ENCODE measurements at places on chromosomes 4 and X.

DNA sequence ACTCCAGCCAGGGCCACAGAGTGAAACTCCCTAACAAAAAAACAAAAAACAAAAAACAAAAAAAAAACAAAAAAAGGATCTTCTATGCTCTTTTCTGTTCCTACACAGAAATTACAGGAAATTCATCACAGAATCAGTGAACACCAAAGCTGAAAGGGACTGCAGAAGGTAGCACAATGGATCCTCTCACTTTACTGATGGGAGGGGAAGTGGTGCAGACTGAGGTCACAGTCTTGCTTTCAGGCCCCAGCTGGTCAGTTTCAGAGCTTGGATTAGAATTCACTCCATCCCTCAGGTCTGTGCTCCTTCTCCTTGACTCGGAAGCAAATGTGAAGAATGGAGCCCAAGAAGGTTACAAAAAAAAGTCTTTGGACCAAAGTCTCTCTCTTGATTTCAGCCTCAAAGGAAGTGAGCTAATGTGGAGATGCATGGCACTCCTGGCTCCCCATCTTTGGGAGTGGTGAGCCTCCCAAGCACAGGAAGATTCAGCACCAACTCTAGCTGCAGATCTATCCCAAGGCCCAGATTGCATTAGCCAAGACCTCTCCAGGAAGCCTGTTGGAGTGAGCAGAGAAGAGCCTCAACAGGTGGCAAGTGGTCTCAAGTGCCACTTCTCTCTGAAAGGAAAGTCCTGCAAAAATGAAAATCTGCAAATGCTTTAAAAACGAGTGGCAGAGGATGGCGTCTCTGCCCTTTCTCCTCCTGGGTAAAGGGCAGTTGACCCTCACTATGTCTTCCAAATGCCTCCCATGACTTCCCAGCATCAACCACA is 176.0 kb downstream of the MAML3 start:
- no peak for DNase-seq

DNA sequence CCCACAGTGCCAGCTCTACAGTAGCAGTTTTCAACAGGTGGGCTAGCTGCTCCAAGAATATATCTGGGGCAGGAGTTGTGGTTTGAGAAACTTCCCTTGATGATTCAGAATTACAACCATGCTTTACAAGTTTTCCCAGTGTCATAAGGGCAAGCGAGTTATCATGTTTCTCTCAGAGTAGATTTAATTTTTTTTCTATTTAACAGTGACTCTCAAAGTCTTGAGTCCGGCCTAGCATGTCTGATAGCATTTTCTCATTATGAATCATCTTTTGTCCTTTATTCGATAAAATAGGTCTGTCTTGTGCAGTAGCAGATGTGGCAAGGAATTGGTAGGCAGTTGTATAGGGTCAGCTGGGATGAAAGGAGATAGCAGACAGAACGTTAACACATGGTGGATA is 62.2 kb upstream of the SPANXD start:
- no peak for DNase-seq

- DNase-seq = no peak
Measured at GRCh38 chr4:126530996-126531585, 1101.7 kb upstream of the INTU start.

GRCh38 chr4:75777589-75777988 is 53.2 kb downstream of the USO1 start:
- no peak for DNase-seq

- no peak for DNase-seq
Measured at GRCh38 chr4:2074588-2074987, 15.5 kb downstream of the NAT8L start.

DNA sequence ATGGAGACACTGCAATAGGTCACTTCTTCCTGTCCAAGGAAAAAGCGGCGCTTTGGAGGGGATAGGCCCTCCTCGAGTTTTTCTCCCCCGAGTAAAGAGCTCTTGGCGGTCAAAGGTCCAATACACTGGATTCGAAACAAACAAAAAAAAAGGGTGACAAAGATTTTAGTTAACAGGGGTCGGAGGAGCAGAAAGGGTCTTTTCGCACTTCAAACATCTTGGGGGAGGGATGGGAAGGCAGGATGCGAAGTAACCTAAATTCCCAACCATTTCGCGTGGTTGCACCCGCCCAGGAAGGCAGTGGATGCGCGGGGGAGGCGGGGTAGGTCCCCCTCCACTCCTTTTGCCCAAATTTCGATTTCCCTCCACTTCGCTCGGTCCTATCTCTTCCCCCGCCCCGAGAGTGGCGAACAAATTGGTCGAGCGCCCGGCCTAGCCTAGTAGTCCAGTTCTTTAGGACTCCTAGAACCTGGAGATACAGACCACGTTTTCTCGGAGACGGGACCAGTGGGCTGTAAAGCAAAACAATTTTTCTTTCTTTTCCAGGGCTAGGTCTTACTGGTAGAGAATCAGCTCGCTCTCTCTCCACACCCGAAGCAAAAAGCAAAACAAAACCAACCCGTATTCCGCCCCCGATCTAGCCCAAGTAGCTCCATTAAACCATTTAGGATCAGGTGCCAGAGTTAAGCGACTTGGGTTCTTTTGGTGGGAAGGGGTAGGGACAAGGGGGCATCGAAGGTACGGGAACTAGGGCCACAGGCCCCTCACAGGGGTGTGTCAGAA is 2.0 kb upstream of the STAG2 start:
- DNase-seq = no peak

DNA sequence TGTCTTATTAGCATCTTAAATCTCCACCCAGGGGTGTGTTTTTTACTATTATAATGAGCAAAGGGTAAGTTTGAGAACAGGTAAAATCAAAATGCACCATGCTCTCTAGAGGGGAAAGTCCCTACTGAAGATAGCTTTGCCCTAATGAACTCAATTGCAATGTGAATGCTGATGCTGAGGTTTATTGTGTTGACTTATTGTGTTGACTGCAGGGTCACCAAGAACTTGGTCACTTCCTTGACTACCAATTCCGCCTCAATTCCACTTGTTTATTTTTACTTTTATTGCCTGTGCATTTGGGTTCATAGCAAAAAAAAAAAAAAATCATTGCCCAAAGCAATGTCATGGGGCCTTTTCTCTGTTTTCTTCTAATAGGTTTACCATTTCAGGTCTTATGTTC is 67.7 kb upstream of the SRD5A3 start:
- DNase-seq = no peak

GRCh38 chr4:188934320-188934962 is 795.2 kb downstream of the TRIML1 start:
- no peak for DNase-seq

DNA sequence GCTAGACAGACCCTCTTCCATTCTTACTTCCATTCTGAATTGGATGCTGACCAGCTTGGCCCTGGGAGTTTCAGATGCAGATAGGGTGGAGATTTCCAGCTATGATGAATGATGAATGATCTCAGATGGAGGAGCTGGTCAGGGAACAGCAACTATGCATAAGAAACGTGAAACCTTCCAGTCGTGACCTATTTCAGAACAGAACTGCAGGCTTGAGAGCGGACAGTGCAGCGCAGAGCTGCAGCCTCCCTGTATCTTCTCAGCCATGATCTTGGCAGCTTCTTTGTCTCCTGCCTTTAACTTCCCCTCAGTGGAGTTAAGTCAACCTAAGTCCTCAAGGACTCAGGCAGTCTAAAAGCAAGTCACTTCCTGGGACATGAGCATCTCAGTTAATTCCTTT is 43.3 kb upstream of the HAND2 start:
- no peak for DNase-seq

DNA sequence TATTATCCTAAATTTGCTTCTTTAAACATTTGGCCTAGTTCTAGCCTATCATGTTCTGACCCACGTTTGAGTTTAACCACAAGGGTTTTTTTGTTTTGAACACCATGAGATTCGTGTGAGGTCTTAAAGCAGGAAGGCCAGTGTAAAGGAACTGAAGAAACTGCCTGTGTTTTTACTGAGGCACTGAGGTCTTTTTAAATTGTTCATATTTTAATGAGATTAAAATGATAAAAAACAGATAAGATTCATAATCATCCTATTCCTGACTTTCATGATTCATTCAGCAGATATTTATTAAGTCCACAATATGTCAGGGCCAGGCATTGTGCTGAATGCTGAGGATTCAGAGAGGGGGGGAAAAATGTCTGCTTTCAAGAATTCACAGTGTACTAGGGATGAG is 3.2 kb downstream of the RPS6KA3 start:
- DNase-seq = no peak

- no peak for DNase-seq
Measured at GRCh38 chr4:140096483-140096861, 57.5 kb downstream of the MAML3 start.

GRCh38 chr4:181938631-181939030 is 304.6 kb upstream of the TENM3 start:
- no peak for DNase-seq

DNA sequence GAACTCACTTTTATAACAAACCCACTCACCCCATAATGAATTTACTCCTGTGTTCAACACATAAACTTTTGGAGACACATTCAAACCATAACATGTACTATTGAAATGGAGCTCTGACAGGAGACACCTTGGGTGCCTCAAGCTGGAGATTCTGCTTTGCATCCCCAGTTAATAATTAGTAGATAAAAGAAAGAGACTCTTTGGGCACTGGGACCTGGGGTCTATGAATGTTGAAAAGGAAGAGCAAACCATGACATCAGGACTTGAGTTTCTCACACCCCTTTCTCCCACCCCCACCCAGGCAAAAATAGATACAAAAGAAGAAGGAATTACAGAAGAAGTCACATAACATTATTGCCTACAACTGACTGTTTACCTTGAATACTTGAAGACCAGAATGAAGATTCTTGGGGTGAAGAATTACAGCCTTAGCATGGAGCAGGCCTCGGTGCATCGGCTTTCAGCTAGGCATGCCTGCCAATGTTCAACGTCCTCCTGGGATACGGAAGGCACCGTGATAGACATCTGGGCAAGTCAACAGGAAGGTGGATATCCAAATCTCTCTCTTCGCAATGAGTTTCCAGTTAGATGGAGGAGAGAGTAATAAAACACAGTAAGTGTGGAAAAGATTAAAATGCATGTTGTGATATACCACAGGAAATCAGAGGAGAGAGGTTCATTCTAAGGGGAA is 316.0 kb downstream of the TRIML1 start:
- DNase-seq = no peak

DNA sequence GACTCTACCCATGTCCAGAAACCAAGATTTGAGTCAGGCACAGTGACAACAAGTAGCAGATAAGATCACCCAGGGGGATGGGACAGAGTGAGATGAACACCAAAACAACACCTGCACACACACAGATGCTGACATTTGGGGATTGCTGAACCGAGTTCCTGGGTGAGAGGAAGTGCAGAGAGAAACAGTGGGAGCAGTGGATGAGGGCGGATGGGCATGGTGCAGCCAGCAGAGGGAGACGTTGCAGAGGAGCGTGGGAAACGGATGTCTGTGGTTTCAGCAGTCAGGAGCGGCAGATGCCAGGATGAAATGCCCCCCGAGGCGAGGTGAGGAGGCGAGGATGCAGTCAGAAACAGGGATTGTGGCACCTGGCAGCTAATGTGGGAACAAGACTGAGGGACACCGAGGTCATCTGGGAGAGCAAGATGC is 78.6 kb upstream of the STS start:
- DNase-seq = no peak

- no peak for DNase-seq
Measured at GRCh38 chrX:122940199-122940598, 243.9 kb upstream of the GRIA3 start.

- DNase-seq = no peak
Measured at GRCh38 chr4:45425135-45425534, 698.7 kb downstream of the GABRG1 start.

DNA sequence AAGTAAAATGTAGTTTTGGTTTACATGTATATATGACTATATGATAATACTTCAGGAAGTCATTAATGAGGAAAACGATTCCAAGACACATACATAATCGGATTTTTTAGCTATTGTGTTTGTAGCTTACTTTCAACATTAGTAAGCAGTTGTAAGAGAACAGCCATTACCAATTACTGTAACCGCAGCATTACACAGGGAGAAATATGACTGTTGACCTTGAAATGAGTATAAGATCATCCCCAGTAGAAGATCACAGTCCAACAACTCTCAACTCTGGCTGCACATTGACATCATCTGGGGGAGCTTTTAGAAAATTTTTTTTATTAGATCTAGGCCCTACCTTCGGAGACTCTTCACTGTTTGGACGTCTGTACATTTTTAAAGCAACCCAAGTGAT is 762.0 kb upstream of the MAGEB2 start:
- no peak for DNase-seq

- no peak for DNase-seq
Measured at GRCh38 chrX:139890991-139891700, 41.7 kb downstream of the ATP11C start.

DNA sequence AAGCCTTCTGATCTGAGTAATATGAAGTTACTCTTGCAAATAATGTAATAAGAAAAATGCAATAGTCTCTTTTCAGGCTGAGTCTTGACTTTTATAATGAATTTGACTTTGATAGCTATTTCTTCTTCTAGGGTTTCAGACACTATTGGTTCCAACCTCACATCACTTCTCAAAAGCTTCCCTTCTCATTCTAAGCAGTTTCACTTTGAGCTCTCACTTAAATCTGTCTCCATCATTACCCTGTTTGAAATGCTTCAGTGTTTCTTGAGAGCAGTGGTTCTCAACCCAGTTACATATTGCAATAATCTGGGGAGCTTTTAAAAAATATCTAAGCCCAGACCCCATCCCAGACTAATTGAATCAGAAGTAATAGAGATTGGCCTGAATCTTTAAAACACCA is 40.5 kb upstream of the BMP2K start:
- no peak for DNase-seq

GRCh38 chr4:119721878-119722277 is 93.3 kb upstream of the PDE5A start:
- DNase-seq = no peak

DNA sequence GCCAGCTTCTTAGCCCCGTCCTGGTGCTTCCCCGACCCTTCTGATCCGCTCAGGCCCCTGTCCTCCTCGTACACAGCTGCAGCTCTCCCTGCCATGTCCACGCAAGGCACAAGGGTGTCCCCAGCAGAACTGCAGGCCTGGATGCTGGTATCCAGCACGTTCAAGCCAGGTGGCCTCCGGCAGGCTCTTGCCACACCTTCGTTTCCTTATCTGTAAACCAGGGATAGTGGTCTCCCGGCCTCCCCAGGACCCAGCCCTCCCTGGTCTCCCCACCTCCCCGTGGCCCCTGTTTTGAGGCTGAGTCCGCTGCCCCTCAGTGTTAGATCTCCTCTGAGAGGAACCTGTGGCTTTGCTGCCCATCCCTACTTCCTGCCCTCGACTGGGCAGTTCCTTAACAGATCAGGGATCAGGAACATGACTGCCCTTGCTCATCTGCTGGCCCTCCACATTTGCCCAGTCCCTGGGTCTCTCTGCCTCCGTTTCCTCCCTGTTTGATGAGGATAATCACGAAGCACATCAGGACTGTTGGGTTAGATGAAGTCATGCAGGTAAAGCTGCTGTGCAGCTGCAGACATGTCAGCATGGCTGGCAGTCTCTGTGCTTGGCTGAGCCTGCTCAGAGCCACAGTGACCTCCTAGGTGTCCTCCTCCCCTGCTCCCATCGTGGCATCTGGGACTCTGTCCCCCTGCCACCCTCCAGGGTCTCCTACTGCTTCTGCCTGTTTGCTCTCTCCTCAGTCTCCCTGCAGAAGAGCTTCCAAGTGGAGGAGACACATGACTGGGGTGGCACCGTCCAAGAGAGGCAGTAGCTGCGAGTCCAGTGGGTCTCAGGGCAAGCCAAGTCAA is 32.9 kb downstream of the PIGG start:
- DNase-seq = no peak

- DNase-seq = no peak
Measured at GRCh38 chr4:182556580-182556979, 313.4 kb downstream of the TENM3 start.

Data from T follicular helper cell (primary cell).